ENCODE measurements at places on chromosomes 12 and 14.

DNA sequence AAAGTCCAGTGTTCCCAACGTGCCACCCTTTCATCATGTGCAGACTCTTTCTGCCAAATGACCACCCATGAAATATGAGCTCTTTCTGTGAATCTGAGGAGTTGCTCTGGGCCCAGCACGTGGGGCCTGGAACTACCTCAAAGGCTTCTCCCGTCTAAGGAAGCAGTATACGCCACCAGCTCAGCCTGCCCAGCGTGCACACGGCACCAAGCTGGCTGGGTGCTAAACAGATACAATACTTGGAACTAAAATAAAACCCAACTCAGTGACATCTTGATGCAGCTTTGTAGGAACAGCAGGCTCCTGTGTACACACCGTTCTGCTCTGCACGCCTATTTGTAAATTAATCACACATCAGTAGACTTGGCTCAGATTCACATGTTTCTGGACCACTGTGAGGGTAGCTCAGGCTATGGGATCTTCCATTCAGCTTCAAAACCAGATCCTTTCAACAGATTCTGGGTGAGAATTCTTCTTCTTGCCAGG, 74.8 kb downstream of the ARL6IP4 start:
- DNase-seq: no peak

DNA sequence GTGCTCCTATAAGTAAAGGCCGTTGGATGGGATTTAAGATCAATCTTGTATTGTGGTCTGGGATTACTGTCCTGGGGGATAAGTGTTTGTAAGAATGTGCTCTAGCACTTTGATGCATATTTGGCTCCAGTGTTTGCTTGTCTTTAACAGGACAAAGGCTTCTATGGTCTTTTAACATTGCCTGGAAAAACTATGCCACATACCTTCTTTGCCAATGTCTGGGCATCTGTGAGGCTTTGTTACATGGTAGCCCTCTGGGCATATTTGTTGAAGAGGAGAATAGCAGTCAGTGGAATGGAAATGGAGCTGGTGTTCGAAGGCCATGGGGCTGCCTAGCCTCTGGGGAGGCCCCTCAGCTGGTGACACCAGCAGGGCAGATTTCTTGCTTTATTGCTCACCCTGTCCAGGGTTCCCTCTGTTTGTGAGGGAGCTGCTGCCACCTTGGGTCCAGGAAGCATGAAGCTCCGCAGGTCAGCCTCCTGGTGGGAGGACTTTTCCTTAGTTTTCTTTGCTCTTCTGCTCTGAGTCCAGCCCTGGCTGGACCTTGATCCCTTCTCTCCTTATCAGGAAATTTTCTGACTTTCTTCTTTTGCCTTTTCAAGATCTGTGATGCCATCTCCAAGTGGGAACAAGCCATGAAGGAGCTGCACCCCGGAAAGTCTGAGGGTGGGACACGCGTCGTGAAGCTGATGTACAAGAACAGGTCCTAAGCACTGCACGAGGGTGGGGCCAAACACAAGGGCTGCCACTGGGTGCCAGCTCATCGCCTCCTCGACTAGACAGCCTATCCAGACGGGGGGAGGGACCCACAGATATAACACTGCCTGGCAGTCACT, 19.5 kb downstream of the PIGH start:
- DNase-seq: no peak

DNA sequence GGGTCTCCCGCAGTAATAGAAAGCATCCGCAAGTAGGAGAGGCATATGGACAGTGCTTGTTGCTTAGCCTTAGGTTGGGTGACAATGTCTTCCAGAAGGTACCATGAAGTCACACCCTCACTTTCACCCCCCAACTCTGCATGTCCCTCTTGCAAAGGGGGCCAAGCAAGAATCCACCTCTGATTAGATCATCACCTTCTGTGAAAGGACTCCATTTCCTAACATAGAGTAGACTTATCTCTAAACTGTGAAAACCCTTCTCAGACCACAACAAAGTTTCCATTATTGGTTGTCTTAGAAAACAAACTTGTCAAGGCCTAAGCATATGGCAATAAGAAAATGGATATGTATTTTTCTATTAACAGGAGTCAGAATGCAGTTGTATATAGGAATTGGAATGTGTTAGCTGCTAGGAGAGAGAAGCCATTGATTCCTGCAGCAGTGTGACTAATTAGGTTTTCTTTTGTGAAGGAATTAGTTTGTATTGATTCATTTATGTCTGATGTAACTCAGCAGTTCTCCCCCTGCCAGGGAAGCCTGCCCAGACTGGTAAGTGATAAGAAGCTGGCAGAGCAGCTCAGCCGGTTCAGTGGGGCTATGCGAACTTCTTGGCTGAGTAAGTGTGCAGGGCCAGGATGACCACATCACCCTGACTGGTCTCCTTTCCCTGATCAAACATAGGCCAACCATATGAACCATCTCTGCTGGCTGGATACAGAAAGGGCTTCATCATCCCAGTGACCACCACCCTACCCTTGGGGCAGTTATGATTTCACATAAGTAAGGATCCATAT, 107.3 kb upstream of the CCDC196 start:
- DNase-seq: no peak

DNA sequence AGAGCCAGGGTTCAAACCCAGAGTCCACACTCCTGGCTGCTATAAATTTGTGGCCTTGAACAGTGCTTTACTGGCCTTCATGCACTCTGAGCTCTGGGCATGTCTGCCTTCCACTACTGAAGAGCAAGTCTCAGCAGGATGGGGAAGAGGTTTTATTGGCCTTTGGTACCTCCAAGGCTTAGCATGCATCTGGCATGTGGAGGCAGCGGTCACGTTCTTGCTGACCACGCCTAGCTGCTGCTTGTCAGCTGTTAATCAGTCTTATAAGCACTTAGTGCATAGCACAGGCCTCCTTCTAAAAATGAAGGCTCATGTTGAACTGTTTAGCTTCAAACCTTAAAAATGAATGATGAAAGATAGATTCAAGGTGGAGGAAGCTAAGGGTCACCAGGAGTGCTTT, 177.5 kb downstream of the PELI2 start:
- DNase-seq: no peak

GRCh38 chr14:39827901-39828655, 395.8 kb upstream of the FBXO33 start:
- no peak for DNase-seq

- DNase-seq: no peak
Measured at GRCh38 chr12:109529691-109530640, 43.3 kb downstream of the MMAB start.

DNA sequence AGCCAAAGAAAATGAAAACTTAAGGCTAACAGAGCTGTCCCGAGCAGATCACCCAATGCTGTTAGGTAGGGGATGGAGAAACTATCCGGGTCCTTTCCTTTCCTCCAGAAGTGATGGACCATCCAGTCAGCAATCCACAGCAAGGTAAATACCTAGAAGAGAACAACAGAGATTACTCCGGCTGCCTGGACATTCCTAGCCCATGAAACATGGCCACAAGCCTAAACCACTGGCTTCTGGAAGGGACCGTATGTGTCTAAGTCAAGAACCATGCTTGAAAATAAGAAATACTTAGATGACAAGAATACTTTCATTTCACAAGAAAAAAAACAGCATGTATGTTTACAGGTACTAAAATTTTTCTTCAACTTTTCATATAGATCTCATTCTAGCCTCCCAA, 152.9 kb downstream of the SLC41A2 start:
- DNase-seq: peak; percentile 22

DNA sequence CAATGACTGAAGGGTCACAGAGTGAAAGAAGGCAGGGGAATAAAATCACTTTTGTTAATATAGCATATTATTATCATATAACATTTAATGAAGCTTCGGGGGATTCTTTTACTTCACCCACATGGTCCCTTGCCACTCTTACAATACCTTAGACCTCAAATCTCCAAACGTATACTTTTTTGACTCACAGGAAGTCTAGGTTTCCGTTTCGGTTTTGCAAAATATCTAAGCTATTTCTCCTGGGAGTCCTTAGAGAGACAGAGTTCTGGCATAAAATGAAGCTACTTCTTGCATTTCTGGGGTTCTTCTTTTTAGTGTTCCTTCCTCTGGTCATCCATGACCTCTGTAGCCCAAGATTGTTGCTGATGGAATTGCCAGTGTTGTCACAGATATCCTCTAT, 590.5 kb upstream of the ATP2B1 start:
- no peak for DNase-seq

DNA sequence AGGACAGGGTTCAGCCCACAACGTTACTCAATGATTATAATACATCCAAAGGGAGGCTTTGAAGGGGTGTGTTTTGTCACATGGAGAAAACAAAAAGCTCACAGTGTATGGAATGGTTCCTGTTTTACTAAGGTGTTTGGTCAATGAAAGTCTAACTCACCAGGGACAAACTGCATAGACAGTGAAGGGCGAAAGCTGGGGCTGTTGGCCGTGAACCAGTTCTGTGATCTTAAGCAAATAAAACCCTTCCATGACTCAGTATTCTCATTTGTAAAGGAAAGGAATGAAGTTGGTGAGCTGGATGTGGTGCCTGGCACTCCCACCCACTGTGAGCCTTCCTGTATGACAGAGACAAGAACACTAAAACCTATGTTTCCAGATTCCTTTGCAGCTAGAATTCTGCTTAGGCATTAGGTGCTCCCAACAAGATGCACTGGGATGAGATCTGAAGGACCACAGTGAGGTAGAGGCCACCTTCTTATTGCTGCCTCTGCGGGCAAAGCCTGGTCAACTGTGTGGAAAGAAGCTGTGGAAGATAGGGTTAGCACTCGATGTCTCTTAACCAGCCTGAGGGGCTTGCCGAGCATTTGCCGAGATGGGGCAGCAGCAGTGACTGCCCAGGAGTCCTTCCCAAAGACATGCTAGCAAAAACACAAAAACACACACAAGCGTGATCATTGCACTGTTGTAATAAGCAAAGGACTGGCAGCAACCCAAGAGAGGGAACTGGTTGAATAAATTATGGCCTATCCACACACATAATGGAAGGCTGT, 48.5 kb downstream of the VCPKMT start:
- no peak for DNase-seq

GRCh38 chr14:100586403-100587085, 673 bp downstream of the BEGAIN start:
- DNase-seq: no peak

DNA sequence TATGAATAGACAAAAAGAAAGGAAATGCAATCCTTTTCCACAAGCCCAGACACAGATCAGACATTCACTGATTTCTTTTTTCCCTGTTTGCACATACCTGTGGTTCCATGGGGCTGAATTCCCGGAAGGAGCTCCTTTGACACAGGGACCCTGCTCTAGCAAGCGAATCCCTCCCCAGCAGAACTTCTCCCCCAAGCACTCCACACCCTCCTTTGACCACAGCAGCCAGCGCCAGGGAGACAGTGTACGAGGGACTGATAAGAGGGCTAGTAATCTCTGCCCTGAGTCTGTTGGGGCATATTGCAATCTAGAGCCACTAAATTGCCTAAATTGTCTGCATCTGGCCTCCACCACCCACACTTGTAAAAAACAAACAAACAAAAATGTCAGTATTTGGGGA, 83.4 kb upstream of the NTF3 start:
- DNase-seq: no peak

DNA sequence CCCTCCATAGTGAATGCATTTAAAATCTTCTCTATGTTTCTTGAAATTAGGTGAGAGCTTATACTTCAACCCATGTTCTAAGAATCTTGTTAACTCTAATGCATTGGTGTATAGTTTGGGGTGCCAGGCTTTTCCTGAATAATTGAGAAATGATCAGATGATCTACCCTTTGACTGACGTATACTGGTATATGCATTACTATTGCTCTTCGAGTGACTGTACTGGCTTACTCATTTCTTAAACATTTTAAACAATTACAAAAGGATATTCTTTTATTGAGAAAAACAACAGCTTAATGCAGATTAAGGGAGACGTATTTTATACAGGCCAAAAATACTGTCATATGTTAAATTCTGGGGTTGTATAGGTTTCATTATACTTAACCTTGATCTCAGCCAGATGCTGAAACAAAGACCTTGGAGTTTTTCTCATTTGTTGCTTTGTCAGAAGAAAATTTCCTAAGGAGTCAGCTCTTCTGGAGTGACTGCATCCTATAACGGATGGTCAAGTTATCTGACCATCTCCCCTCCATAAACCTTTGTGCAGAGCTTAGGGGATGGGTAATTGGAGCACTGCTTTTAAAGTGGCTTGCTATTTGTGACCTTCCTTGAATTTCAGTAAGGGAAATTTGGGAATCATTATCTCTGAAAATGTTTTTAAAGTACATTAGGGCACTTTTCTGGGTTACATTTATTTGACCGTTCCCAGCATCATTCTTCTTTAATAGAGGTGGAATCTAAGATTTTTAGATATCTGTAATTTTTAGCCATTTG, 507.6 kb downstream of the PCNX1 start:
- DNase-seq: no peak

- DNase-seq: no peak
Measured at GRCh38 chr14:105039458-105040205, 18.7 kb upstream of the CDCA4 start.

- no peak for DNase-seq
Measured at GRCh38 chr12:130859161-130859560, 12.7 kb upstream of the RAN start.

- no peak for DNase-seq
Measured at GRCh38 chr14:48748151-48748675, 838.0 kb downstream of the RPS29 start.

GRCh38 chr14:68284333-68284732, 464.8 kb downstream of the RAD51B start:
- no peak for DNase-seq

DNA sequence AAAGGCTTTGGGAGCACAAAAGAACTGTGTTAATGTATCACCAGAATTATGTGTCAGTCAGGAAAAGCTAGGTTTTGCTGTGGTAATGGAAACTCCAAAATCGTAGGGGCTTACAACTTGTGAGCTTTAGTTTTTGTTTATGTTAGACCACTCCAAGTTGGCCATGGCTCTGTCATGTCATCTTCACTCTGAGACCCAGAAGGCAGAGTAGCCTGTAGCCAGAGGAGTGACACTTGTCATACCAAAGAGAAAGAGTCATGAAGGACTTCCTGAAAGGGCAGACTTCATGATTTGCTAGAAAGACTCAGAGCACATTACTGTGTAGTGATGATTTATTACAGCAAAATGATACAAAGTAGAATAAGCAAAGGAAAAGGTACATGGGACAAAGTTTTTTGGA, 133.6 kb upstream of the SSTR1 start:
- peak; percentile 23 for DNase-seq

DNA sequence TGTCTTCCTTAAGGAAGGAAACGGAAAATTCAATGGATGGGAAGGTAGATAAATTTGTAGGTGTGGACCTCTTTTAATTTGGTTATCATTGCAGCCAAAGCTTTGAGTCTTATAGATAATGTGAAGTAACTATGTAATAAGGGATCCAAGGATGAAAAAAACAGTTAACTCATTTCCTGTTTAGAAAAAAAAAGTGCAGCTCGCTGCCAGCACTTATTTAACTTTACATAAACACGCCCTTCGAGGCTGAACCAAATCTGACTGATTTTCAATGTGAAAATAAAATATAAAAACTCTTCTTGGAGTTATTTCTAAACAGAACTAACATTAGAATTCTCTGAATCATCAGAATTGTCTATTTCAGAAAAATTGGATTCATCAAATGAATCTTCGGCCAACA, 7.0 kb downstream of the NUBPL start:
- no peak for DNase-seq

GRCh38 chr14:26548406-26548805, 49.4 kb downstream of the NOVA1 start:
- no peak for DNase-seq
